ENCODE measurements at places on chromosomes 11 and 22. TPM values are rescaled to one million over a fixed set of nuclear protein-coding genes. Genes with fewer than 3 reads are reported as not detected.

APOL1 gene
- 2.5 TPM for total RNA-seq

ANO5 gene
- 3.5 TPM for total RNA-seq

ISX gene
- total RNA-seq = not detected

GRIA4 gene
- total RNA-seq = 8.7 TPM

ANAPC15 gene
- 36.5 TPM for total RNA-seq

XKR3 gene
- not detected for total RNA-seq

MFNG gene
- 75.4 TPM for total RNA-seq

Data from endothelial cell (in vitro differentiated cells).